Activated T-helper 2 cell treated with anti-CD3 and anti-CD28 coated beads, Interferon-gamma antibody, Interleukin-2, Interleukin-4, amounts not matched to agents 10 μg/mL and 5 μg/mL and 100 μg/mL, durations not matched to agents 14 hours and 24 hours and 36 hours (primary cell): ENCODE measurements at places on chromosomes 1 and 21. TPM values are rescaled to one million over a fixed set of nuclear protein-coding genes. Genes with fewer than 3 reads are reported as not detected.

PGBD2 gene
- total RNA-seq, result 6.7 and 6.9 TPM in 2 replicates

GRCh38 chr1:21435646-21436487, 4.1 kb upstream of the NBPF3 start:
- DNase-seq, result no peak
- H3K27ac ChIP-seq, result no peak overlapping the region
- H3K4me3 ChIP-seq, result no peak overlapping the region

DNA sequence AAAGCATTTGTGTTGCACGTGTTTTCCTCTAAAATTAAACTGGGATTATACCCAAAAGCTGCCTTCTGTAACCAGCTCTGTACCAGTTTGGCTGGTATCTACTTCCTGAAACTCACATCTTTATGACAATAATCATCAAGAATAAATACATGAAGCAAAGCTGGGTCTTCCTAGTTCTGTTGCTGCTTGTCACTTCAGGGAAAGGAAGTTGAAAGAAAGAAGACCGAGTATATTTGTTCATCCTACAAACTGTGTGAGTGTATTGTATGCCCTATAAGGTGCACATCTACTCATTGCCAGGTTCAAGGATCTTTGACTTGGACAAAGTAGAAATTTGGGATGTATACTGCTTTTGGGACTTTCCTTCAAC, 29.1 kb upstream of the IFNGR2 start:
- no peak overlapping the region for H3K4me3 ChIP-seq
- DNase-seq, result no peak
- no peaks in the 10 kb centered on the region for H3K36me3 ChIP-seq
- peaks cover 12% of the 10 kb centered on the region for H3K27me3 ChIP-seq
- no peak overlapping the region for H3K27ac ChIP-seq
- H3K4me1 ChIP-seq, result peaks cover 8% of the 10 kb centered on the region

SELE gene
- not detected in 2 replicates for total RNA-seq

DNA sequence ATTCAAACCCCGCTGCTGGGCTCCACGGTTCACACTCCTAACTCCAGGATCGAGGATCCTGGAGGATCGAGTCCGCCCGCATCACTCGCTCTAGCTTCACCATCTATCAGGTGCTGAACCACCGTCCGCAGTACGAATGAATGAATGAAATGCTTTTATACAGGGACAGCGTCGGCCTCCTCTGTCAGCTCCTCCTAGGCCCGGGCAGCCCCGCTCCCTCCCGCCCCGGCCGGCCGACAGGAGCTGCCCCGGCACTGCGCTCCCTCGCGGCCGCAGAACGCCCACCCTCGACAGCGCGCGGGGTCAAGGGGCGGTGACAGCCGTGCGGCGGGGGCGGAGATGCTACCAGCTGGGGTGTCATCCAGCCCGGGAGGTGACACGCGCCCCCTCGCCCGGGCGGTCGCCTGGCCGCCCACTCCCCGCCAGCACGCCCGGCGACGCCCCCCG, 520 bp downstream of the ZBTB17 start:
- peaks cover 37% of the 10 kb centered on the region for H3K4me1 ChIP-seq
- H3K27ac ChIP-seq, result peak overlapping the region; percentile 76
- peaks cover 35% of the 10 kb centered on the region for H3K36me3 ChIP-seq
- DNase-seq, result peak; percentile 62
- peak overlapping the region; percentile 84 for H3K4me3 ChIP-seq
- no peaks in the 10 kb centered on the region for H3K27me3 ChIP-seq

RHD gene
- not detected in 2 replicates for total RNA-seq

DNA sequence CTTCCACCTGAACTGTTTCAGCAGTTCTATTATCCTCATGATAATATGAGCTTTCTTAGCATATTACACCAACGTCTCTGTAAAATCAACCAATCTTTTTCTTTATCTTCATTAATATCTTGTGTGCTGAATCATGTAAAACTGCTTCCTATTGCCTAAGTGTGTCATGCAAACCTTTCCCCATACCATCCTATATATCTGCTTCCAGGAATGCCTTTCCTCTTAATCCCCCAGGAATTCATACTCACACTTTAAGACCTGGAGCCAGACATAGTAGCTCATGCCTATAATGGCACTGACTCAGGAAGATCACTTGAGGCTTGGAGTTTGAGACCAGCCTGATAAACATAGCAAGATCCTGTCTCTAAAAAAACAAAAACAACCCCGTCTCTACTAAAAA, 183.9 kb downstream of the NRIP1 start:
- H3K27ac ChIP-seq, result no peak overlapping the region
- DNase-seq, result no peak
